Activated naive CD8-positive, alpha-beta T cell treated with anti-CD3 and anti-CD28 coated beads, Interleukin-2, amount 50 U/mL, for 24 hours (primary cell): ENCODE measurements at places on chromosomes 7 and 10.

DNA sequence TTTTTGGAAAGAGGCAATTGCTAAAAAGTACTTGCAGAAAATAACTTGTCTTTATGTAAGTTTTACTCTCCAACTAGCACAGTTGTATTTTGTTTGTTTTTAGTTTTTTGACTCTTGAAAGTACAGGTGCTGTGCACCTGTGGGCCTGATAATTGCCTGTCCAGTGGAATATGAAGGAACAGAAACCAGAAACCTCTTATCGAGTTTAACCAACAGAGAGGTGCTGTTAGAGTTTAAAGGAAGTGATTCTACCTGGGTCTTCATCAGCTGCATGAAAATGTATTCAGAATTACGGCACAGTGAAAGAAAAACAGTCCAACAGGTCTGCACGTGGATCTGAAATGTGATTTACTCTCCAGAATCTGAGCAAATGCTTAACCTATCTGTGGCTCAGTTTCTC, 326.6 kb upstream of the POM121L12 start:
- no peaks in the 10 kb centered on the region for H3K36me3 ChIP-seq
- no peaks in the 10 kb centered on the region for H3K4me1 ChIP-seq
- H3K27ac ChIP-seq, result no peak overlapping the region

DNA sequence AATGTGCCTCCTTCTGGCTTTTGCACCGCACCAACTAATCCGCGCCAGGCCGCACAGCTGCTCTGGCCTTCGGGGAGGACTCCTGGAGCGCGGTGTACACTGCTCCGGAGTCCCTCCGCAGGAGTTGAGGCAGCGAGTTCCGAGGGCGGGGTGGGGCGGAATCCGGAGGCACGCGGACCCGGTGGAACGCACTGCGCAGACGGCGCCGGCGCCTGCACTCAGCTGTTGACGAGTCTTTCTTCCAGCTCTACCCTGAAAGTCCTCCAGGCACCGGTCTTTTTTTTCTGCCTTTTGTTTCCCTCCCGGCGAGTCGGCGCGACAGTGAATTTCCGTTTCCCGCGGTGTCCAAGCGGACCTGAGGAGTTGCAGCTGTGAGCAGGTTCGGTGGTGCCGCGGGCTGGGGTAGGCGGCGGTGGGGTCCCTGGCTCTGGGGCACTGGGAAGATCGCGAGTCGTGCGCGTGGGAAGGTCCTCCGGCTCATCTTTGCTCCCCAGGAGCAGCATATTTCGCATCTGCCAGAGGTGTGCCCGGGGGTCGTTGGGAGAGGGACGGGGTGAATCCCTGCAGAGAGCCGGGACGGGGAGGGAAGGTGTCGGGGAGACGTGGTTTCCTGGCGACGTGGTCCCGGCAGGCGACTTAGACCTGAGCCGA, 44.1 kb downstream of the SFTPD start:
- peaks cover 14% of the 10 kb centered on the region for H3K4me1 ChIP-seq
- DNase-seq, result peak; percentile 59
- H3K36me3 ChIP-seq, result no peaks in the 10 kb centered on the region
- peak overlapping the region; percentile 85 for H3K4me3 ChIP-seq
- peak overlapping the region; percentile 43 for H3K27ac ChIP-seq
- peaks cover 57% of the 10 kb centered on the region for H3K27me3 ChIP-seq

DNA sequence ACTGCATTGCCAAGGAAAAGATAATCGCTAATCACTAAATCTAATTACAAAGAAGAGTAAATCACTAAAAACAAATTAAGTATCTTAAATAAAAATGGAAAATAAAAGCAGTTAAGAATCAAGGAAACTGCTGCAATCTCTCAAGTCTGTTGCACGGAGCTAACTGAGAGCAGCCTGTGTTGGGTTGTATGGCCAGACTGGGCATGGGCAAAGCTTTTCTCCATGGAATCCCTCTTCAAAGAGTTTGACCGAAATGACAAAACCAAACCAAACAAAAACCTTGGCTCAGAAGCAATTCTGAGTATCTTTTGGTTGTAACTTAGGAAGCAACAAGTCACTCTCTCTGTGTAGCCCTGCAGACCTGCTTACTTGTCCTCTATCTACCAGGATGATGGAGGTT, 78.8 kb downstream of the CELF2 start:
- no peak overlapping the region for H3K4me3 ChIP-seq
- H3K27me3 ChIP-seq, result no peaks in the 10 kb centered on the region
- DNase-seq, result no peak
- H3K36me3 ChIP-seq, result no peaks in the 10 kb centered on the region

DNA sequence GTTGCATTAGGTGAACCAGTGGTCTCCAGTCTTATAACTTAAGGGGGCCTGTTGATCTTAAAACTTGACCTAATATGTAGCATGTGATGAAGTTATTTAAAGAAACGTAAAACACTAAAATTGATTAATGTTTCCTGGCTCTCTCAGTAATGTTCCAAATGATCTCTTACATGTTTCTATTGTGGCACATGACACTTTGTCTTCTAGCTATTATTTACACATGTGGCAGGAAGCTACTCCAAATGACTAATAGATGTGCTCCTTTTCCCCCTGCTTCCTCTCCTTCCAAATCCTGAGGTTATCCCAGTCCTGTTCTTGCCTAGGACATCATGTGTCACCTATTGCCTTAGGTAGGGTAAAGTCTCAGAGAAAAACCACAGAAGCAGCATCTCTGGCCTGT, 89.4 kb downstream of the FAS start:
- no peaks in the 10 kb centered on the region for H3K36me3 ChIP-seq
- H3K27me3 ChIP-seq, result peaks cover 2% of the 10 kb centered on the region
- DNase-seq, result no peak
- no peak overlapping the region for H3K27ac ChIP-seq
- H3K4me1 ChIP-seq, result peaks cover 37% of the 10 kb centered on the region

GRCh38 chr7:131908714-131909113, 352.3 kb upstream of the PODXL start:
- no peak overlapping the region for H3K4me3 ChIP-seq
- H3K4me1 ChIP-seq, result no peaks in the 10 kb centered on the region
- H3K27me3 ChIP-seq, result peaks cover 46% of the 10 kb centered on the region
- no peak overlapping the region for H3K27ac ChIP-seq

GRCh38 chr10:69866246-69866687, 64.6 kb downstream of the COL13A1 start:
- no peak for DNase-seq
- H3K27ac ChIP-seq, result no peak overlapping the region
- H3K4me1 ChIP-seq, result peaks cover 5% of the 10 kb centered on the region
- H3K36me3 ChIP-seq, result no peaks in the 10 kb centered on the region

- no peak overlapping the region for H3K27ac ChIP-seq
- no peak overlapping the region for H3K4me3 ChIP-seq
- no peaks in the 10 kb centered on the region for H3K4me1 ChIP-seq
- H3K36me3 ChIP-seq, result no peaks in the 10 kb centered on the region
These were observed 351.9 kb downstream of the CXCL12 start for GRCh38 chr10:44033008-44033407.

DNA sequence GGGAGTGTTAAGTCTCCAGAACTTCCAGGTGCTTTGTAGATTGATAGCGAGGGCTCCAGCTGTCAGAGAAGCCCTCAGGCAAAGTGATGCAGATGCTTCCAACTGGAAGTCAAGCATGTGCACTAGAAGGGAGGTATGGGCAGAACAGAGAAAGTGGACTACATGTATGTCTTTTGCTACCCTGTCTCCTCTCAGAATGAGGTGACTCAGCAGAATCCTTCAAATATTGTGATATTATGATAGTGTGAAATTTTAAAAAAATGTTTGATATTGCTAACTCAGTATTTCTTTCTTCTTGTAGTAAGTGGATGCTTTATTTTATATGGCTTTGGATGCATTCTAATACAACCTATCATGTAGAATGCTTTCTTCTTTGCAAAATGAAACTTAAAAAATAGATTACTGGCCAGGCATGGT, 138.9 kb upstream of the SVIL start:
- H3K36me3 ChIP-seq, result no peaks in the 10 kb centered on the region
- H3K4me3 ChIP-seq, result no peak overlapping the region
- no peak overlapping the region for H3K27ac ChIP-seq
- DNase-seq, result no peak
- peaks cover 6% of the 10 kb centered on the region for H3K4me1 ChIP-seq

DNA sequence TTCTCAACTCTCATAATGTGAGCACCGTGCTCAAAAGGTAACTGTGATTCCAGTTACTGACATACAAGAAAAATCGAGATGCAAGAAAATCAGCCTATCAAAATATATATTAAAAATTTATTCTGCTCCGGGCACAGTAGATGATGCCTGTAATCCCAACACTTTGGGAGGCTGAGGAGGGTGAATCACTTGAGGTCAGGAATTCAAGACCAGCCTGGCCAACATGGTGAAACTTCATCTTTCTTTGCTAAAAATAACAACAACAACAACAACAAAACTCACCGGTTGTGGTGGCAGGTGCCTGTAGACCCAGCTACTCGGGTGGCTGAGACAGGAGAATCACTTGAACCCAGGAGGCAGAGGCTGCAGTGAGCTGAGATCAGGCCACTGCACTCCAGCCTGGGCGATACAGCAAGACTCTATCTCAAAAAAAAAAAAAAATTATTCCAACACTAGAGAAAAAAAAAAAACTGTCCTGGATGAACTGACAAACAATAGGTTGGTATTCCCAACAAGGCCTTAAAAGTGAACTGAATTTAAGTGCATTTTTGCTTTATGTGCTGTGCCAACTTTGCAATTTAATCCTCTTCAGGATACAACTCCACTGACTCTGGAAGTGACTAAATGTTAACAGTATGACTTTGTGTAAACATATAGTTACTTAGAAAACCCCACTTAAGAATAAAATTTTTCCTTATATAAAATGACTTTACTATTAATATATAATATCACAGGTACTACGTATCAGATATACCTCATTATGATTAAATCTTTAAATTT, 51.1 kb downstream of the JMJD1C start:
- H3K4me3 ChIP-seq, result no peak overlapping the region
- no peak overlapping the region for H3K27ac ChIP-seq
- no peak for DNase-seq
- H3K4me1 ChIP-seq, result peaks cover 21% of the 10 kb centered on the region
- no peaks in the 10 kb centered on the region for H3K27me3 ChIP-seq

DNA sequence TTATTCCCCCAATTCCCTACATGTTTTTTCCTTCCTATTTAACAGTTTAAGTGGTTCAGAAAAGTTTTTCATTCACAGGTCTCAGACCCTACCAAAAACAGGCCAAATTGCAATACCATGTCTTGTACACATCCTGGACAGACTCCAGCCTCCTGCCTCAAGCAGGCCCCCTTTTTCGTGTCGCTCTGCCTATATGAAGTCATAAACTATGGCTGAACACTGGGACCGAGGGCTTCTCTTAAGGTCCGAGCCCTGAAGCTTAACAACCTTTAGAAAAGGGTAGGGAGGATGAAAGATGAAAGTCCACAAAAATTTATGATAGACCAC, 1.4 kb downstream of the FBXW4 start:
- H3K27ac ChIP-seq, result peak overlapping the region; percentile 97
- H3K27me3 ChIP-seq, result no peaks in the 10 kb centered on the region
- H3K4me3 ChIP-seq, result peak overlapping the region; percentile 92
- peaks cover 6% of the 10 kb centered on the region for H3K36me3 ChIP-seq
- DNase-seq, result peak; percentile 20

GRCh38 chr7:9889554-9889953, 1084.1 kb upstream of the PHF14 start:
- H3K27ac ChIP-seq, result no peak overlapping the region
- DNase-seq, result no peak
- H3K4me1 ChIP-seq, result no peaks in the 10 kb centered on the region
- H3K27me3 ChIP-seq, result no peaks in the 10 kb centered on the region
- H3K36me3 ChIP-seq, result no peaks in the 10 kb centered on the region

GRCh38 chr7:1101563-1102431, 13.9 kb downstream of the GPER1 start:
- H3K27me3 ChIP-seq, result no peaks in the 10 kb centered on the region
- no peak overlapping the region for H3K4me3 ChIP-seq
- H3K27ac ChIP-seq, result no peak overlapping the region

DNA sequence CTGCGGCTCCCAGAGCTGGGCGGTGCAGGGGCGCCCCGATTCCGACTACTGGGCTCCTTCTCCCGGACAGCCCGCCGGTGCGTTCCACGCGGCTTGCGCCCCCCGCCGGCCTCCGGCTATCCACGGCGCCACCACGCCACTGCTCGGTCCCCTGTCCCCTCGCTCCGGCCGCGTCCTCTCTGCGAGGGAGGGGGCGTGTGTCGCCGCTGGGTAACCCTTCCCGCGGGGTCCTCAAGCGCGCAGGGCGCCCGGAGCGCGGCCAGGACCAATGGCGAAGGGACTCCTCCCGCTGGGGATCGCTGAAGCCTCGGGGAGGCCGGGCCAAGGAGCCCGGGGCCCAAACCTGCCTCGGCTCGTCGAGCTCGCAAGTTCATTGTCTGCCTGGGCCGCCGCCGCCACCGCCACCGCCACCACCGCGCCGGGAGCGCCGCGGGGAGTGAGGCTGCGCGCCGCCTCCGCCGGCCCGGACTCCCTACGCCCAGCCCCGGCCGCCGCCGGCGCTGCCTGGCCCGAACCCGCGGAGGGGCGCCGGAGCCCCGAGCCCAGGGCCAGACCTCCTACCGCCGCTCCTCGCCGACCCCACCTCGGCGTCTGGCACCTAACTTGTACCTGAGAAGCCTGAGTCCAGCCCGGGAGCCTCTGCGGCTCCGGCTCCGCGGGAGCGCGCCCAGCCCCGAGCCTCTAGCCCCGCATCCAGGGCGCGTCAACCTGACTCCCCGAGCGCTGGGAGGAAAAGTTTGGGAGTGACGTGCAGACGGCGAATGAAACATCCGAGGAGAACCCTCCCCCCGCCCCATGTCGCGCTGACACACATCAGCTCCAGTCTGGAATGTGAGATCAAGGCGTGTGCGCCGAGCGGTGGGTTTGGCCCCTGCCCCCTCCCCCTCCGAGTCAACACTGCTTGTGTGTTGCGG, at the start of gene CHST15:
Gene CHST15, minus strand, starts transcription at position 739 of the 914 bp plus-strand sequence. CDS start 47,386 bp downstream, outside the sequence.
- peaks cover 7% of the 10 kb centered on the region for H3K4me1 ChIP-seq
- DNase-seq, result peak; percentile 16
- no peaks in the 10 kb centered on the region for H3K36me3 ChIP-seq

- no peaks in the 10 kb centered on the region for H3K27me3 ChIP-seq
- no peak for DNase-seq
- H3K27ac ChIP-seq, result no peak overlapping the region
- H3K36me3 ChIP-seq, result peaks cover 32% of the 10 kb centered on the region
- H3K4me1 ChIP-seq, result peaks cover 37% of the 10 kb centered on the region
These were observed 9.6 kb upstream of the ZNF783 start for GRCh38 chr7:149252378-149252777.

DNA sequence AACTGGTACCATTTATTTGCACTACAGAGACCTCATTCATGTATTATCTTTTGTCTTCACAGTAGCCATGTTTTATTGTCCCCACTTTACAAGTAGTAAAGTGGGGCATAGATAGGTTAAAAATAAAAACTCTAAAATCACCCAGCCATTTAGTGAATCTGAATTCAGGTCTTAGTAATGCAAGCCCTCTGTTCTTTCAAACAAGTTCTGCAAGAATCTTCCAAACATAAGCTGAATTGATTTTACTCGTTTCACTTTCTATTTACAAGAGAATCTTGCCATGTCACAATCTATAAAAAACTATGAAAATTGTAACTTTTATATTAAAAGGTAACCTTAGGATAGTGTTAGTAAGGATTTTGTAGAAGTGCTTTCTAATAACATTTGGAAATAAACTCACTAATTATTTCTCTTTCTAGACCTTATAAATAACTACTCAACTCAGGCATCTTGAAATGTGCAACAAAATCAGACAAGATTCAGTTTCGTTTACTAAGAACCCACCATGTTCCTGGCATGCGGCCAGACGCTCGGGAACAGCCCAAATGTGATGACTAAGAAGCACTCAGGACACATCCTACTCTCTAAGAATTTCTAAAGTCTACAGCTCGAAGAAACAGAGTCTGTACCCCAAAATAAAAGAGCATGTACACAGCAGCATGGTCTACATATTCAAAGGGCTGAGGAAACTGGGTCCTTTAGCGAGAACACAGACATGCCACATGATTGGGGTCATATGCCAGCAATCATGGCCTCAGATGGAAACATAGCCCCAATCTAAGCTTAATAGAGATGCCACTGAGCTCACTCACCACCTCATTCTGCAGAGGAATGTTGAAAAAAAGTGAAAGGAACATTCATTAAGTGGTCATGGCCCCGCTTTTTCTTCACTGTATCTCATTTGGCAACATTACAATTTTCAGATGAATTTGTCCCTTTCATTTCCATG, 167.6 kb downstream of the AMPH start:
- H3K27me3 ChIP-seq, result no peaks in the 10 kb centered on the region
- peak; percentile 83 for DNase-seq
